Neural crest cell (in vitro differentiated cells): ENCODE measurements at places on chromosomes 3 and 15.

- peaks cover 7% of the 10 kb centered on the region for H3K4me1 ChIP-seq
- no peaks in the 10 kb centered on the region for H3K27me3 ChIP-seq
- no peak overlapping the region for H3K27ac ChIP-seq
- no peak overlapping the region for H3K4me3 ChIP-seq
Measured at GRCh38 chr3:155302891-155303290, 9.4 kb upstream of the STRIT1 start.

- peaks cover 4% of the 10 kb centered on the region for H3K36me3 ChIP-seq
- no peak overlapping the region for H3K27ac ChIP-seq
- no peak for DNase-seq
Measured at GRCh38 chr15:44719293-44719999, 8.1 kb downstream of the B2M start.

GRCh38 chr3:65412588-65412987, 626.1 kb downstream of the MAGI1 start:
- peaks cover 26% of the 10 kb centered on the region for H3K4me1 ChIP-seq
- no peak overlapping the region for H3K4me3 ChIP-seq
- no peak overlapping the region for H3K27ac ChIP-seq
- no peak for DNase-seq

DNA sequence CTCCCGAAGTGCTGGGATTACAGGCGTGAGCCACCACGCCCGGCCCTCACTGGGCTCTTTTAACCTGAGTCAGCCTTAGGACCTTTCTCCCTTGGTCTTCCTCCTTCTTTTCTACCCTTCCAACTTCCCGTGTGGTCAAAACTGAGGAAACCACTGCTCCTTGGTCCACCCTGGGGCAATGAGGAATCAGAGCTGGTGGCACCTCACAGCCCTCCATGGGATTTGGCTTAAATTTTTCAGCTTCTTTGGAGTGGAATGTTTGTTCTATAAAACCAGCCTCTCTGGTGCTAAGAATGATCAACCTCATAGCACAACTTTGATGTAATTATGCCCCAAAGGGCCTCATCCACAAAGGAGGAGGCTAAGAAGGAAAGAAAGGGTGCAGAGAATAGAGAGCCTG, 76.6 kb upstream of the CFAP20DC start:
- H3K27ac ChIP-seq, result no peak overlapping the region
- no peaks in the 10 kb centered on the region for H3K27me3 ChIP-seq
- no peak overlapping the region for H3K4me3 ChIP-seq
- peaks cover 40% of the 10 kb centered on the region for H3K4me1 ChIP-seq

GRCh38 chr3:114078126-114078525, 21.6 kb downstream of the QTRT2 start:
- DNase-seq, result no peak
- no peaks in the 10 kb centered on the region for H3K27me3 ChIP-seq
- H3K4me1 ChIP-seq, result peaks cover 12% of the 10 kb centered on the region
- no peak overlapping the region for H3K4me3 ChIP-seq
- no peak overlapping the region for H3K27ac ChIP-seq
- H3K36me3 ChIP-seq, result peaks cover 19% of the 10 kb centered on the region

GRCh38 chr15:39462691-39463090, 118.2 kb upstream of the THBS1 start:
- H3K27me3 ChIP-seq, result no peaks in the 10 kb centered on the region
- H3K4me3 ChIP-seq, result no peak overlapping the region
- H3K4me1 ChIP-seq, result no peaks in the 10 kb centered on the region
- no peak for DNase-seq
- no peak overlapping the region for H3K27ac ChIP-seq

DNA sequence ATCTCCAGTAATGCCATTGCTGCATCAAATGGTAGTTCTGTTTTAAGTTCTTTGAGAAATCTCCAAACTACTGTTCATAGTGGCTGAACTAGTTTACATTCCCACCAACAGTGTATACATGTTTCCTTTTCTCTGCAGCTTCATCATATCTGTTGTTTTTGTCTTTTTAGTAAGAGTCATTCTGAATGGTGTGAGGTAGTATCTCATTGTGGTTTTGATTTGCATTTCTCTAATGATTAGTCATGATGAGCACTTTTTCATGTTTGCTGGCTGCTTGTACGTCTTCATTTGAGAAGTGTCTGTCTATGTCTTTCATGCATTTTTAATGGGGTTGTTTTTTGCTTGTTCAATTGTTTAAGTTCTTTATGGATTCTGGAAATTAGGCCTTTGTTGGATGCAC, 10.2 kb upstream of the GCSAM start:
- no peaks in the 10 kb centered on the region for H3K27me3 ChIP-seq
- H3K4me3 ChIP-seq, result no peak overlapping the region
- no peak overlapping the region for H3K27ac ChIP-seq
- H3K36me3 ChIP-seq, result peaks cover 40% of the 10 kb centered on the region
- H3K4me1 ChIP-seq, result peaks cover 5% of the 10 kb centered on the region

- no peak overlapping the region for H3K27ac ChIP-seq
- no peak for DNase-seq
- no peaks in the 10 kb centered on the region for H3K4me1 ChIP-seq
- no peaks in the 10 kb centered on the region for H3K36me3 ChIP-seq
- no peak overlapping the region for H3K4me3 ChIP-seq
Measured at GRCh38 chr15:91223863-91224262, 123.8 kb downstream of the SV2B start.

DNA sequence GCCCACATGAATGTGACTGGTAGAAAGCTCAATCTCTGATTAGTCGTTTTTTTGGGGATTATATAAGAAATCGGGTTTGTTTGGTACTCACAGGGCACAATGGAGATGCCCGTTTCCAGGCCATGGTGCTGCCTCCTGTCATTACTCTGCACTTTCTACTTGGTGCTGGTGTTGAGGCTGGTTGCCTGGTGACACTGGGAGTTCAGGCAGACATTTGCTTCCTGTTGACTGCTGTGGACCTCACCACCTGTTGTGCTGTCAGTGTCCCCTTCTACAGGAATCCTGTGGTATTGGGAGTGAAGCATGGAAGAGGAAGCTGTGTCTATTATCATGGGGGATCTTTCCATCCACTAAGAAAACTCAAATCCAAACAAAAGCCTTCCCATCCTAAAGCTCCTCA, 227.2 kb upstream of the TBL1XR1 start:
- H3K27me3 ChIP-seq, result no peaks in the 10 kb centered on the region
- H3K4me3 ChIP-seq, result no peak overlapping the region
- no peaks in the 10 kb centered on the region for H3K36me3 ChIP-seq
- H3K4me1 ChIP-seq, result peaks cover 28% of the 10 kb centered on the region

DNA sequence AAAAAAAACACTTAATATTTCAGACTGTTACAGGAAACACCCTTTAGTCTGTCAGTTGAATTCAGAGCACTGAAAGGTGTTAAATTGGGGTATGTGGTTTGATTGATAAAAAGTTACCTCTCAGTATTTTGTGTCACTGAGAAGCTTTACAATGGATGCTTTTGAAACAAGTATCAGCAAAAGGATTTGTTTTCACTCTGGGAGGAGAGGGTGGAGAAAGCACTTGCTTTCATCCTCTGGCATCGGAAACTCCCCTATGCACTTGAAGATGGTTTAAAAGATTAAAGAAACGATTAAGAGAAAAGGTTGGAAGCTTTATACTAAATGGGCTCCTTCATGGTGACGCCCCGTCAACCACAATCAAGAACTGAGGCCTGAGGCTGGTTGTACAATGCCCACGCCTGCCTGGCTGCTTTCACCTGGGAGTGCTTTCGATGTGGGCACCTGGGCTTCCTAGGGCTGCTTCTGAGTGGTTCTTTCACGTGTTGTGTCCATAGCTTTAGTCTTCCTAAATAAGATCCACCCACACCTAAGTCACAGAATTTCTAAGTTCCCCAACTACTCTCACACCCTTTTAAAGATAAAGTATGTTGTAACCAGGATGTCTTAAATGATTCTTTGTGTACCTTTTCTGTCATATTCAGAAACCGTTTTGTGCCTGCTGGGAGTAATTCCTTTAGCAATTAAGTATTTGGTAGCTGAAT, 17.9 kb downstream of the TMEM43 start:
- no peaks in the 10 kb centered on the region for H3K27me3 ChIP-seq
- H3K36me3 ChIP-seq, result peaks cover 3% of the 10 kb centered on the region
- peak overlapping the region; percentile 62 for H3K27ac ChIP-seq
- H3K4me3 ChIP-seq, result no peak overlapping the region
- peaks cover 22% of the 10 kb centered on the region for H3K4me1 ChIP-seq

GRCh38 chr15:92751528-92751927, 96.0 kb upstream of the FAM174B start:
- no peak for DNase-seq
- no peaks in the 10 kb centered on the region for H3K36me3 ChIP-seq
- H3K4me3 ChIP-seq, result no peak overlapping the region
- no peaks in the 10 kb centered on the region for H3K27me3 ChIP-seq
- no peaks in the 10 kb centered on the region for H3K4me1 ChIP-seq
- no peak overlapping the region for H3K27ac ChIP-seq

DNA sequence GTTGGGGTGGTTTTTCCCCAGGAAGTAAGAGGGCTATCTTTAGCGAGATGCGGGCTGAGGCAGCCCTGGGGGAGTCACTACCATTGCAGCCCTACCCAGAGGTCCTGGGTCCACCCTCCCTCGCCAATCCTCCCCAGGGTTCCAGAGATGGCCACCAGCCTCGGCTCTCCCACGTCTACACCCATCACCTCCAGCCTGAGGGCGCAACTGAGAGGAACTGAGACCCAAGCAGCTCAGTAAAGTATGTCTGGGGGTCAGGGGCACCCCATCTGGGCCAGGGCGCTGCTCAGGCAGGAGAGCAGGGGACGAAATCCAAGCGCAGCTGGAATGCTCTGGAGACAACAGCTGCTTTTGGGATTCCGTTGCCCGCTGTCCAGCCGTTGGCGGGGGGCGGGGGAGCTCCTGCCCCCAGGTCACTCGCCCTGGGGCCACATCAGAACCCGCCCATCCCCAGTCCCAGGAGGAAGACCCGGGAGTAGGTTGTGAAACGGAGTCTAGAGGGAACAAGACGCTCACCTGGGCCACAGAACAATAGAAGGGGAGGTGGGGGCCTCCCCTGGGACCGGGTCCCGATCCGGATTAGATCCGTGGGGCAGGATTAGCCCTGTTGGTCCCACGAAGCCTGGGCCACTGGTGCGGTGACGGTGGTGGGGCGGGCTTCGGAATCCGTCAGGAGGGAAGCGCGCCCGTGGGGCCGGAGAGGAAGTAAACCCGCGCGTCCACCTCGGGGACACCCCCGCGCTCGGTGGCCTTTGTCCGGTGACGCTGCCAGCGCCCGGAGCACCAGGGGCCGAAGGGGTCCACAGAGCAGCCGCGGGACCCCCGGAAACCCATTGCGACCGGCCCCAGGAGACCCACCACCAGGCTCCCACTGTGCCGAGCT, 1.4 kb upstream of the NDUFAF3 start:
- peak overlapping the region; percentile 98 for H3K4me3 ChIP-seq
- peaks cover 6% of the 10 kb centered on the region for H3K27me3 ChIP-seq
- H3K27ac ChIP-seq, result peak overlapping the region; percentile 35
- peaks cover 13% of the 10 kb centered on the region for H3K36me3 ChIP-seq

- H3K27me3 ChIP-seq, result no peaks in the 10 kb centered on the region
- peak overlapping the region; percentile 81 for H3K27ac ChIP-seq
- DNase-seq, result no peak
- peak overlapping the region; percentile 70 for H3K4me3 ChIP-seq
- H3K36me3 ChIP-seq, result no peaks in the 10 kb centered on the region
Measured at GRCh38 chr15:38068626-38069391, 134.4 kb downstream of the TMCO5A start.

DNA sequence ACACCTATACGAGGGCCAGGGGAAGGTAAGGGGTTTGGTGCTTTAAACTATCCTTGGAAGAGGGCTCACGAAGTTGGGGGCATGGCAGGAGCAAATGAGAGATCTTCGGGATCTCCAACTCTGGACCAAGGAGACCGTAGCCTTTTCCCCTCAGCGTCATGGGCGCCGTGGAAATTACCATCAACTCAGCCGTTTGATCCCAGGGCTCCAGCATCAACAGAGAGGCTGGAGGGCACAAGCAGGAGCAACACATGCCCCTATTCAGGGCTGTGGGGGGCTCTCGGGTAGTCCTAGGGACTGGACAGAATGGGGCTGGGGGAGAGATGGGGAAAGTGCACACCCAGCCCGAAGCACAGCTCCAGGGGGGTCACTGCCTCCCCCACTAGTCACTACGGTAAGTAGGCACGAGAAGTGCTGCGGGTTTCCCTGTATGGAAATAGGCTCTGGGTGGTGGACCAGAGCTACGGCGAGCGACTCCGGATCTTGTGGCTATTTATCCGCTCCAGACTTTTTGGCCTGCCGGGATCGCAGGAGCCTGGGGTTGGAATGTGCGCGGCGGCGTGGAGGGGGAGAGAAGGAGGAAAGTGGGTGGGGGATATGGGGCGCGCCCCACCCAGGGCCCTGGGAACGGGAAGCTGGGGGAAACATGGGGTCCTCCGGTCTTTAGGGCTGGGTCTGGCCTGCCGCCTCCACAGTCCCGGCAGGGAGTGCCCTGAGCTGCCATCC, 539 bp upstream of the LAMB2 start:
- no peaks in the 10 kb centered on the region for H3K36me3 ChIP-seq
- peaks cover 35% of the 10 kb centered on the region for H3K4me1 ChIP-seq
- H3K27me3 ChIP-seq, result no peaks in the 10 kb centered on the region
- H3K27ac ChIP-seq, result peak overlapping the region; percentile 64

DNA sequence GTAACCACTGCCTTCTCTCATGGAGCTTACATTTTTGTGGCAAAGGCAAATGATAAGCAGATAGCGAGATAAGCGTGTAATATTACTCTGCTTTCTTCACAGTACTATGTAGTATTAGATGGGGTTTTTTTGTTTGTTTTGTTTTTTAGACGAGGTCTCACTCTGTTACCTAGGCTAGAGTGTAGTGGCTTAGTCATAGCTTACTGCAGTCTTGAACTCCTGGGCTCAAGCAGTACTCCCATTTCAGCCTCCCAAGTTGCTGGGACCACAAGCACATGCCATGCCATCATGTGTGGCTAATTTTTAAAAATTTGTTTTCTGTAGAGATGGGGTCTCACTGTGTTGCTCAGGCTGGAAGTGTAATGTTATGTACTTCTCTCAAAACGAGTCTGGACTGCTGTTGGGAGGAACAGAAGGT, 22.9 kb downstream of the MBNL1 start:
- no peak for DNase-seq
- no peaks in the 10 kb centered on the region for H3K27me3 ChIP-seq
- no peak overlapping the region for H3K4me3 ChIP-seq
- H3K27ac ChIP-seq, result no peak overlapping the region
- H3K4me1 ChIP-seq, result peaks cover 13% of the 10 kb centered on the region
- H3K36me3 ChIP-seq, result no peaks in the 10 kb centered on the region

DNA sequence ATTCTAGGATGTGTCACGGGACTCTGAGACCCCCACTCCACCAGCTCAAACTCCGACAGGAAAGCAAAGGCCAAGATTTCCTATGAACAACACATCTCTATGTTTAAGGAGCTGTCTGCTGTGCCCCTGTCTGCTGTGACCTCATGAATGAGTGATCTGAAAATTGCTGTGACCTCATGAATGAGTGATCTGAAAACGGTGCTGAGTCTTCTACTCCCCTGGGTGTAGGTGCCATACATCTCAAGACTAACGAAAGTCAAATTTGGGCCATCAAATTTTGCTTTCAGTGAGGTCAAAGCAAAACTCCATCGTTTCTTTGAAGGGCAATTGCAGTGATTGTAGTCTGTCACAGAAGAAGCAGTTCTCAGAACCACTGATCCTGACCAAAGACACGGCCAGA, 24.4 kb downstream of the IL5RA start:
- peaks cover 3% of the 10 kb centered on the region for H3K27me3 ChIP-seq
- no peak overlapping the region for H3K4me3 ChIP-seq
- H3K27ac ChIP-seq, result no peak overlapping the region
- no peak for DNase-seq
- no peaks in the 10 kb centered on the region for H3K36me3 ChIP-seq
